ENCODE measurements at places on chromosomes 7 and 10.
A peak's percentile ranks its signal among the peaks of the same experiment; 100 is the strongest.

DNA sequence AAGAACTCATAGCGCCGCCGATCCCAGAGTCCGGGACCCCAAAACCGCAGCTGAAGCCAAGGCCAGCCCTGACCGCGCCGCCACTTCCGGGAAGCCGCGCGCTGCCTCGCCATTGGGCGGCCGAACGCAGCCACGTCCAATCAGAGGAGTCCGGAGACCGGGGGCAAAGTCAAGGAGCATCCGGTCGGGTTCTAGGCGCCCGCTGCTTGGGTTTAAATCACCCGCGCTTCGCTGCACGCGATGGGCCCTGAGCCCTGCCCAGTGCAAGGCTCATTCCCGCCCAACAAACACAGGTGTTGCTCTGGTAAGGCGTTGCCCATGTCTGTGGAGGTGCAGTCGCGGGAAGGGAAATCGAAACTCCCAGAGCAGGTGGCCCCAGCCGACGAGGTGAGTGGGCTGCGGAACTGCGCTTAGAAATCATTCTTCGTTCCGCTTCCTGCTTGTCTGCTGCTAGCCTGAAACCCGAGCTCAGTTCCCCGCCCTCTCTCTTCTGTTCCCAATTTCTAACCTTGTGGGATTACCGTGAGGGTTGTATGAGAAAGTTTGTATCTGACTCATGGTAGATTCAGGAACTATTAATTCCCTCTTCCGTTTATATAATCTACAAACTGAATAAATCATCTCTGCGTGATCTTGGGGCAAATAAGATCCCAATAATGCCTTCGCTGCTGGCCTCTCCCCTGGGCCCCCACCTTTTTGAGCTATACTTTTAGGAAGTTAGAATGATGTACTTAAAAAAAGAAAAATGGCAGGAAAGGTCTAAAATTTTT is at the start of gene DCLRE1C:
DCLRE1C (minus strand) TSS at position 96 of the 770 bp plus-strand sequence; CDS start at position 10, 86 bp downstream.
- peak; percentile 85 for DNase-seq

DNA sequence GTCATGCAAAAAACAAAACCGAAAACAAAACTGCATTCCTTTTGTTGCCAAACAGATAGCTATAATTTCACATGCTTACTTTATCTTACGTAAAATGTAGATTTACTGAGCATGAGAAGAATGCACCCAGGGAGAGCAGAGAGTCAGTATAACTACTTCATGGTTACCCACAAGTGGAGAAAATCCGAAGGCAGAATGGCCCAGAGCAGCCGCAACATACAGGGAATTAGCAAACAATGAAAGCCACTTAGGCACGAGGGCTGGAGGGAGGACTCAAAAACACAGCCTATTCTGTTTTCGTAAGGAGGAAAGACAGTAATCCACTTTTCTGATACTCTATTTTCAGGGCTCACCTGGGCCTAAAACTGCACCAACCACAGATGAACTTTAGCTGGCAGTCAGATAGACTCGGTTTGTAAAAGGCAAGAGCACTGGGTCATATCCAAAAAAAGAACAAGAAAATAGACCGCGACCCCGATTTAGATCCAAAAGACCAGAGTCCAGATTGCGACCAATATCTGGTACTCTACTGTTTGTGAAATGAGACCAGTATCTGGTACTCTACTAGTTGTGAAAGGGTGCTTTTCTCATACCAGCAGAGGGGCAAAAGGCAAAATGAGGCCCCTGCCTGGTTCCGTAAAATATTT is 1.3 kb downstream of the ITPRIP start:
- DNase-seq: no peak

- no peak for DNase-seq
Measured at GRCh38 chr7:69739190-69739589, 140.9 kb downstream of the AUTS2 start.

DNA sequence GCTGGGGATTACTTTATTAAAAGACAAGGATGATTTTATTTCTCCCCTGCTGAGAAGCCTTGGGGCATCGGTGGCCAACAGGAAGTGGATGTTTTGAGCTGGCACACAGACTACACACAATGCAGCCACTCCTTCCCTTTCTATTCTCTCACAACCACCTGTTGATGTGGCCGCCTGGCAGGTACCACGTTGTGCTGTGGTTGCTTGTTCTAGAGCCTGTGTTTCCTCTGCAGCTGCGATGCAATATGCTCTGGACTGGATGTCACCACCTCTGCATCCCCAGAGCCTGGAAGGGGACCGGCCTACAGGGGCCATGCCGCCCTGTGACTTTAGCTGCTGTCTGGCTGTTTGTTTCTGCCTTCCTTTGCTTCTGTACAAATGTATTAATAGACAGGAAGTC is 195.7 kb upstream of the CELF2 start:
- DNase-seq: no peak

DNA sequence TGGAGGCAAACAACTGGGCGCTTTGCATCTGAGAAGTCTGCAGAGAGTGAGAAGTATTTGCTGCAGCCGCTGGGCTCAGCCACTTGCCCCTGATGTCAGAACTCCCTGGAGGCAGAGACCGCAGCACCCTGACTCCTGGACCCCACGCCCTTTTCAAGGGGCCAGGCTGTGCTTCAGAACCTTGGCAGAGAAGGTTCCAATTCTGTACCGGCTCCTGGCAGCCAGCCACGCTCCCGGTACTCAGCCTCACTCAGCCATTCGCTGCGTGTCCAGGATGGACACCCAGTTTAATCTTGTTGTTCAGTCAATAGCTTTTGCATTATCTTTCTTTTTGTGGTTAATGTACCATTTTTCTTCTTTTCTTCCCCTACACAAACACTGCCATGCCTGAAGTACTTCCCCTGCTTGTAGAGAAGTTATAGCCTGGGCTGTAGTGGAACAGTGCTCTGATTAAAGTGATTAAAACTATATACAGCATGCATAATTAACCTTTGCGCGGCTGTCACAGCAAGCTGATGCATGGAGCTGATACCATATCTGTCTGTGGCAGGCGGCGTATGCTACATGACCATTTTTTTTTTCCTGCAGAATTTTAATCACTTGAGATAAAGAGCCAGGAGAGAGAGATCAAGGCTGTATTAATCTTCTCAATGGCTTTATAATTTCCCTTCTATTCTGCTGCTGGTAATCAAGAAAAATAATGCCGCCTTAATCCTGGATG is 578.5 kb downstream of the SDK1 start:
- no peak for DNase-seq

DNA sequence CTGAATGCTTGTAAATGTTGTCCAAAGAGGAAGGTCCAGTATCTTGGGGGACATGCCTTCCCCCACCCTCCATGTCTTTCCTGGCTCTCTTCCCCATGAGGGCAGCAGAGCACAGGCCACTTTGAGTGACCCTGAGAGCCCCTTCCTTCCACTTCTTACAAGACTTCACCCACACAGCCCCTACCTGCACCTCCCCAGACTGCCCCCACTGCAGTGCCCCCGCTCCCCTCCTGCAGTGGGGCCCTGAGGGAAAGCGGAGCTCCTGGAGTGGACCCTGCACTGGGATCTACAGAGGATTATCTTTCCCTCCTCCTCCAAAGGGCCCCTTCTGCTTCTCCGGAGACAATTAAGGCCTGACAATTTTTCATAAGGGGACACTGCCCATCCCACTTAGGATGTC is 326.8 kb downstream of the TCERG1L start:
- DNase-seq: no peak

- DNase-seq: no peak
Measured at GRCh38 chr7:78175330-78176100, 376.9 kb downstream of the PHTF2 start.

DNA sequence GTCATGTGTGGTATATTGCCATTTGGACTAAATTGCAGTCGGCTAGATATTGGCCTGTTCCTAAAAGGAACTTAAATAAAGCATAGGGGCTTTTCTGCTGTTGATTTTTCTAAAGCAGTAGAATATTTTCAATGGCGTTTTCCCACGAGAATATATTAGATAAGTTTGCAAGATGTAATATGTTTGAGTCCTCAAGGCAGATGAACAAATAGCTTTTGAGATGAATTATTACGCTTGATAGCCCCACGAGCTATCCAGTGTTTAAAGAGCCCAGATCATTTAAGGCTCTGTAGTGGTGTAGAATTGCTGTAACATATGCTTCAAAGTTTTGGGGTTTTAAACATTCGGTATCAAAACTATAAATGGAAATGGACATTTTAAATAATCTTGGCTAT is 2.9 kb downstream of the CELF2 start:
- no peak for DNase-seq

- no peak for DNase-seq
Measured at GRCh38 chr7:2660359-2661095, 27.5 kb upstream of the AMZ1 start.

DNA sequence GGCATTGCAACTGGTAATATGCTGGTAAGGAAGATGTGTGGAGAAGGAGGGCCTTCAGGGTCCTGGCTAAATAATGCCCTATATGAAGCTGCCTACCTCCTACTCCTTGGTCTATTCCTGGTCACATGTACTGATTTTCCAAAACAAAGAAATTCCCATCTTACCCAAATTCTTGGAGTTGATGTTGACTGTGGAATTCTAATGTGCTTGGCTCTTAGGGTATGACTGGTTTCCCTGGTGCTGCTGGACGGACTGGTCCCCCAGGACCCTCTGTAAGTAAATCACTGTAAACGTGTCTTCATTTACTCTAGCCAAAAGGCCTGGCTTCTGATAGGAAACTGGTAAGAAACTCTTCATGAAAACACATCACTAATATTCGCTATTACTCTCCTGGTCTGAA is 27.0 kb downstream of the COL1A2 start:
- DNase-seq: no peak

- no peak for DNase-seq
Measured at GRCh38 chr10:35000936-35001335, 89.2 kb downstream of the CUL2 start.

- DNase-seq: no peak
Measured at GRCh38 chr7:156379324-156380070, 261.1 kb upstream of the RNF32 start.

DNA sequence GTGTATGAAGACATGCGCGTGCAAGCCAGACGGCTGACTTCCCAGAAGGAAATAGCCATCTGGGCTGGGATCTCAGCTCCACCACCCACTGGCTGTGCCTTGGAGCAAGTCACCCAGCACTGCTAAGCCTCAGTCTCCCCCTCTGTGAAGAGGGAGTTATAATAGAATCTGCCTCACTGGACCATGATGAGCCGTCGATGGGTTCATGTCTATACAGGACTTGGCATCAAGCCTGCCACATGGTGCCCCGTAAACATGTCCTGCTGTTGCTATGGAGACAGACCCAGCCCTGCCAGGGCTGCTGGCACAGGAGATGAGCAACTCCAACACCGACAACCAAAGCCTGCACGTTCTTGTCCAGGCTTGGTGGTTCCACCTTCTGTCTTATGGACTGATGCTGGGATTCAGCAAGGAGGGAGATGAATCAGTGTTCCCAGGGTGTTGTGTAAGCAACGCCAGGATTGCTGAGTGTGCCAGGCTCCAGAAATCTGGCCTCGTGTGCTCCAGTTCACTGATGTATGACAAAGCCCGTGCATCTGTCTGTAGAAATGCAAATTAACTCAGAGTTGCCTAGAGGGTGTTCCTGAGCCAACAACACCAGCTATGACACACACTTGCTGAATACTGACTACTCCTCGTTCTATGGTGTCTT is 5.6 kb downstream of the GPR15LG start:
- no peak for DNase-seq

All from WTC11 (cell line).